ENCODE measurements at places on chromosomes 1 and 21.

- no peak for DNase-seq
These were observed 196.5 kb upstream of the POU3F1 start for GRCh38 chr1:38243106-38243505.

- no peak for DNase-seq
These were observed 90.6 kb upstream of the TNR start for GRCh38 chr1:175833951-175834350.

GRCh38 chr1:16141573-16142336 lies 14.1 kb downstream of the EPHA2 start:
- no peak for DNase-seq

- DNase-seq = peak; percentile 84
These were observed 8.5 kb downstream of the FBXO2 start for GRCh38 chr1:11645670-11646265.

- no peak for DNase-seq
These were observed 319.1 kb upstream of the SGIP1 start for GRCh38 chr1:66214901-66215300.

DNA sequence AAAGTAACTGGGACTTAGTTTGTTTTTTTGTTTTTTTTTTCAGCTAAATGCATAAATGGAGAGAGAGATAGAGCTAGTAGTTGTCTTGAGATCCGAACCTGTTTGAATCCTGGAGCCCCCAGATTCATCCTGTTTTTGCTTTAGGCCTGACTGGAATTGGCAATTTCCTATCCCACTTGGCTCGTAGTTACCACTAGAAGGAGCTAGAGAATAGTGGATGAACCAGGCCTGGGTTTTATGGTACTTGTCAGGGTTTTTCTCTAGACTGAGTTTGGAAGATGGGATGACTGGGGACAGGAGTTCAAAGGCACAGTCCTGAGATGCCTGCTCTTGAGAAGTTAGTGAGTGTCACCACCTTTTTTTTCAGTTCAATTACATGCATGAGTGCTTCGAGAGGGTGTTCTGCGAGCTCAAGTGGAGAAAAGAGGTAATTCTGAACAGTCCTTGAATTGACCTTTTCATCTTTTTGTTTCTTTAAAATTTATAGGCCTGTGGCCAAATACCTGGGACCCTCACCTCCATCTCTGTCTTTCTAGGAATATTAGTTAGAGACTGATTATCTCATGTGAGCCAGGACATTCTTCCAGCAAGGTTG lies 23.4 kb downstream of the CELF3 start:
- DNase-seq = no peak

GRCh38 chr1:236416165-236416564 lies 22.1 kb downstream of the EDARADD start:
- DNase-seq = no peak

- DNase-seq = no peak
These were observed 168.9 kb upstream of the C21orf91 start for GRCh38 chr21:17988102-17988437.

GRCh38 chr1:115988953-115989352 lies 12.6 kb downstream of the SLC22A15 start:
- no peak for DNase-seq

DNA sequence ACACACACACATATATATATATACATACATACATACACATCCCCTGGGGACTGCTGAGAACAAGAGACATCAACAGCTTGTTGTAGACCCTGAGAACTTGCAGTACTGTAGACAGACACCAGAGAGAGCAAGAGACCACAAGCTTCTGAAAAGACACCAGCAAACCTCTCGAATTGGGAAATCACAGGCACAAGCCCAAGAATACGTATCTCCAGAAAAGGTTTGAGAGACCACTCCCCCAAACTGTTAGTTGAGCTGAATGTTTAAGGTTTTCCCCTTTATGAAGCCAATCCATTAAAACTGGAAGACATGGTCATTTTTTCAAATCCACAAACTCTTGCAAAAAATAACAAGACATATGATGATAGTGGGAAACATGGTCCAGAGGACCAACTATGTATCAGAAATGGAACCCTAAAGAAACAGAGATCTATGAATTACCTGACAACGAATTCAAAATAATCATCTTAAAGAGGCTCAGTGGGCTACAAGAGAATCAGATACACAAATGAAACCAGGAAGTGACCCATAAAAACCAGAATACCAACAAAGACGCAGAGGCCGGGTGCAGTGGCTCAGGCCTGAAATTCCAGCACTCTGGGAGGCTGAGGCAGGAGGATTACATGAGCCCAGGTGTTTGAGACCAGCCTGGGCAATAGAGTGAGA lies 45.1 kb downstream of the SLC2A1 start:
- peak; percentile 46 for DNase-seq

- no peak for DNase-seq
These were observed 132.7 kb upstream of the IPO9 start for GRCh38 chr1:201696217-201696761.

DNA sequence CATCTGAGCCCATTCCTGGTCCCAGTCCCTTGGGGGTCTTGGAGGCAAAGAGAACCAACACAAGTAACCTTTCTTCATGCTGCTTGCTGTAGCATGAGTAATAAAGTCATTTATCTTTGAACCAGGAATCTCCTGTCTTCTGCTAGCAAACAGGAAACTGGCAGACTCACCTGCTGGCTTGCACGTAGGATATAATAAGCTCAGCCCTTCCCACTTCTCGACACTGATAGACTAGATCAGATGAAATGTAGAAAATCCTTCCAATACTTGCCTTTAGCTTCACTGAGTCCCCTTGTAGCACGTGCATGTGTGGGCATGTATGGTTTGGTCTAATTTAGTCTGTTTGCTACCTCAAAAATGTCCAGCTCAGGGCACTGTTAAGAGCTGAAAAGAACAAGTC lies 6.5 kb upstream of the TFF2 start:
- no peak for DNase-seq

GRCh38 chr1:76110666-76111065 lies 36.1 kb downstream of the ST6GALNAC3 start:
- no peak for DNase-seq

- DNase-seq = no peak
These were observed 7.2 kb downstream of the TRAPPC3 start for GRCh38 chr1:36142121-36142520.

DNA sequence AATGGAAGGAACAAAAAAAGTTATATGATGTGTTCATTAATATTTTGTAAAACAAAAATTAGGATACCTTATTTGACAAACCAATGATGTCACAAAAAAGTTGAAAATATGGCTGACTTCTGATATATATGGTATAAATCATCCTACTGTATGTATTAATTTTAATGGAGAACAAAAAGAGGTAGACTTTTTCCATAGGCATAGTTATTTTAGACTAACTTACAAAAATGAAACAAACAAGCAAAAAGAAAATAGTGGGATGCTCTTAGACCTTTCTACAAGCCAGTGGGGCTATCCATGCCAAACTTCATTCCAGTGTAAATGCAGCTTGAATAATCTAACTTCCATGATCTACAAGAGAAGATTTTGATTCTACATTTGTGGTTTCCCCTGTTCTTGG lies 522 bp upstream of the SPTA1 start:
- no peak for DNase-seq

GRCh38 chr1:180982422-180982821 lies 40.2 kb downstream of the STX6 start:
- DNase-seq = no peak

- DNase-seq = no peak
These were observed 93.9 kb downstream of the C1orf21 start for GRCh38 chr1:184480736-184481135.

DNA sequence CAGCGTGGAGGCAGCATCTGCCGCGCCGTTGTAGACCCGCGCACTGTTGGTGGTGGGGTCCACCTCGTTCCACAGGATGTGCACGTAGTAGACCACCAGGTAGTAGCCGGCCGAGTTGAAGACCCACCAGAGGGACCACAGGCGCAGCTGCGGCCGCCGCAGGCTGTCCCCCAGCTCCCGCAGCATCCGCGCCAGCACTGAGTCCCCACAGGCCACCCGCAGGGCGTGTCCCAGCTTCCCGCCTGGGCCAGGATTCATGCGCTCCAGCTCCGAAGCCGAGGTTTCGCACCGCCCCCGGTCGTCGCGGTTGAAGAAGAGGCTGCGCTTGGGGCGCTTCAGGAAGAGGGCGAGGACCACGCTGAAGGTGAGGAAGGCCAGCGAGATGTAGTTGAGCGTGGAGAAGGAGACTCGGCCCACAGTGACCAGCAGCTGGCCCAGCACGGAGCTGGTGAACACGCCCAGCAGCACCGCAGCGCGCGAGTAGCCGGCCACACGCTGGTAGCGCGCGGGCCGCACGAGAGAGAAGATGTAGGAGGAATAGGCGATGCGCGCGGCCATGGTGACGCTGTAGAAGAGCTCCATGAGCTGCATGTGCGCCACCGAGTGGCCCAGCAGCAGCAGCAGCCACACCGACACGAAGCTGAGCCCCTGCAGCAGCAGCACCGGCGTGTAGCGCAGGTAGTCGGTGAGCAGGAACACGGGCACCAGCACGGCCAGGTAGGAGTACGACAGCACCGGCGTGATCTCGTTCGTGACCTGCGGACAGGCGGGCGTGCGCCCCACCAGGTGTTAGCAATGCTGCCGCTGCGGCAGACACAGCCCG lies 10.6 kb downstream of the SLC19A1 start:
- no peak for DNase-seq

- DNase-seq = peak; percentile 39
These were observed 829 bp downstream of the PEA15 start for GRCh38 chr1:160206036-160206389.

GRCh38 chr1:108841703-108842102 lies 15.2 kb downstream of the AKNAD1 start:
- DNase-seq = no peak

DNA sequence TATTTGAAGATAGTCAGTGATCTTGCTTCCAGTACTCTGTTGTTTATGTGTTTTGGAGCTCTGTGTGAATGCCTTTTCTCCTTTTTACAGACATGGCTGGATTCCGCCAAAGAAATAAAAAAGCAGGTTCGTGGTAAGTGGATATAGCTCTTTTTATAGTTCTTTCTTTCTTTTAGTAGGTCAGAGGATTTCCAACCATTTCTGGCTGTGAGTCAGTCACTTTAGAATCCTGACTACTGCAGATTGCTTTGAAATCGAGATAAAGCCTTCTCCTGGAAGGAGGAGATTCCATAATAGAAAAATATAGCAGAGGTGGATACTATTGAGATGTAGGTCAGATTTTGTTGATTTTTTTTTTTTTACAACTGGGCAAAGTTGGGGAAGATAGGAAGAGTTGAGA lies 97.4 kb downstream of the EPB41 start:
- DNase-seq = no peak

- no peak for DNase-seq
These were observed 24.7 kb downstream of the NPHS2 start for GRCh38 chr1:179550746-179551682.

GRCh38 chr1:65691152-65691900 lies 101.4 kb upstream of the PDE4B start:
- DNase-seq = no peak

DNA sequence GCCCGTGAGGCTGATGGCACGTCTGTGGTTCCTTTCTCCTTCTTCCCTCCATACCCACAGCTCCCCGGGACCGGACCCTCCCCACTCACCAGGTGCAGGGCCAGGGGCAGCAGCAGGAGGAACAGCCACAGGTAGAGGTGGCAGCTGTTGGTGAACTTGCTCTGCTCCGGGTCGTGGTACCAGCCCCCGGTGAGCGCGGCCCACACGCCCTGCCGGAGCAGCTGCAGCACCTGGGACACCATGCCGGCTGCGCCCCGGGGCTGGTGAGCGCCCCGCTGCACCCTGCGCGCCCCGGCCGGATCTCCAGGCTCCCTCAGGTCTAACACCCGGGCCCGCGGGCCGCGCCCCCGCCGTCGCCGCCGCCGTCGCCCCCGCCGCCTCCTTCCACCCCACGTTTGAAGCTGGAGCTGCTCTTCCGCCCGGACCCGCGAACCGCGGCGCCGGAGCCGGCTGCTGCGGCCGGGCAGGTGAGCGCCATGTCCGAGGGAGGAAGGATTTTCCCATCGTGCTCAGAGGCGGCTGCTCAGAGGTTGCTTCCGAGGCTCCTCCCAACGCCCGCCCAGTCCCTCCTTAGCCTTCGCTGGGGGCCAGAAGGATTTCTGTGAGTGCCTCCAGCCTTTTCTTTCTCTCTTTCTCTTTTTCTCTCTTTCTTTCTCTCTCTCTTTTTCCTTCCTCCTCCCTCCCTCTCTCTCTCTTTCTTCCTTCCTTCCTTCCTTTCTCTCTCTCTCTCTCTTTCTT lies at the start of gene PCNX2:
TSS of gene PCNX2 (minus strand) at position 489 of the 738 bp plus-strand sequence. CDS start at position 242, 247 bp downstream.
- peak; percentile 53 for DNase-seq

DNA sequence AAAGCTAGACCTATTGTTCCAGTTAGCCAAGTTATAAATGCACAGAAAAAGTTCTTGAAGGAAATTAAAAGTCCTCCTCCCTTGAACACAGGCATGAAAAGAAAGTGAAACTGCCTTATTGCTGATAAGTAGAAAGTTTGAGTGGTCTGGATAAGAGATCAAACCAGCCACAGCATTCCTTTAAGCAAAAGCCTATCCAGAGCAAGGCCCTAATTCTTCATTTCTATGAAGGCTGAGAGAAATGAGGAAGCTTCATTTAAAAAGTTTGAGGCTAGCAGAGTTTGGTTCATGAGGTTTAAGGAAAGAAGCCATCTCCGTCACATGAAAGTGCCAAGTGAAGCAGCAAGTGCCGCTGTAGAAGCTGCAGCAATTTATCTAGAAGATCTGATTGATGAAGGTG lies 2.7 kb upstream of the SSX2IP start:
- DNase-seq = no peak
